ENCODE measurements at places on chromosomes 6 and 20.

DNA sequence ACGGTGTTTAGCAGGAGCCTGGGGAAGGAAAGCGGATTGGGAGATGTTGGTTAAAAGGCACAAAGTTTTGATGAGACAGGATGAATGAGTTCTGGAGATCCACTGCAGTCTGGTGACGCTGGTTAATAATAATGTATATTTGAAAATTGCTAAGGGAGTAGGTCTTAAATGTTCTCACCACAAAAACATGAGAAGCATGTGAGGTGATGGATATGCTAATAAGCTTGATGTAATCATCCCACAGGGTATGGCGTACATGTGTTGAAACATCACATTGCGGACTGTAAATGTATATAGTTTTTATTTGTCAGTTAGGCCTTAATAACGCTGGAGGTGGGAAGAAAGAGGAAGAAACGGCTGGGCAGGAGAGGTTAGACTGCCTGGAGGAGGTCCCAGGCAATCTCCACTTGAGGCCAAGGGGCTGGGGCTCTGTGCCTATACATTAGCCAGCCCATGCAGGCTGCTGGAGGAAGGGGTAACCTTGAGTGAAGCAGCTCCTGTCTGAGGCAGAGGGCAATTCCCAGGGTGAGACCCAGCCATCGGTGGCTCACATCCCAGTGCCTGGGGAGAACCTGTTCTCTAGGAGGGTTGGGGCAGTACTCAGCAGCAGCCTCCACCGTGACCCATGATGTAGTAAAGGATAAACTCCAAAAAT is 188.2 kb upstream of the QKI start:
- DNase-seq = no peak

DNA sequence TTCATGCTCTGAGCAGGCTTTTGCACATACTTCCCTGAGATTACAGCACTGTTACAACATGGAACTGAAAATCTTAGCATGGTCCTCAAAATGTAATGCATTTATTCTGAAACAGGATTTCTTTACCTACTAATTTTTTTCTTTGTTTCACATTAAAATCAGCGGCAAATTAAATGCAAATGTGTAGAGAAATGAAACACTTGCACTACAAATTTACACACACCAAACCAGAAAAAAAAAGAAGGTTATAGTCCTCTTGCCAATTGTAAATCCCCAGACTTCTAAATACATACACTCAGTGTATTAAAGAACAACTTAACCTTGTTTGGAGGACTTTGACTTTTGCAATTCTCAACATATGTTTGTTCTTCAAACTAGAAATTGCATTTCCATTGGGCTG is 210.9 kb upstream of the TBX18 start:
- no peak for DNase-seq

- DNase-seq = no peak
Observed at GRCh38 chr6:18527836-18528743, 140.9 kb downstream of the RNF144B start.

- DNase-seq = no peak
Observed at GRCh38 chr6:161838306-161839035, 564.6 kb upstream of the AGPAT4 start.

- DNase-seq = no peak
Observed at GRCh38 chr6:74956559-74957428, 249.1 kb downstream of the COL12A1 start.

DNA sequence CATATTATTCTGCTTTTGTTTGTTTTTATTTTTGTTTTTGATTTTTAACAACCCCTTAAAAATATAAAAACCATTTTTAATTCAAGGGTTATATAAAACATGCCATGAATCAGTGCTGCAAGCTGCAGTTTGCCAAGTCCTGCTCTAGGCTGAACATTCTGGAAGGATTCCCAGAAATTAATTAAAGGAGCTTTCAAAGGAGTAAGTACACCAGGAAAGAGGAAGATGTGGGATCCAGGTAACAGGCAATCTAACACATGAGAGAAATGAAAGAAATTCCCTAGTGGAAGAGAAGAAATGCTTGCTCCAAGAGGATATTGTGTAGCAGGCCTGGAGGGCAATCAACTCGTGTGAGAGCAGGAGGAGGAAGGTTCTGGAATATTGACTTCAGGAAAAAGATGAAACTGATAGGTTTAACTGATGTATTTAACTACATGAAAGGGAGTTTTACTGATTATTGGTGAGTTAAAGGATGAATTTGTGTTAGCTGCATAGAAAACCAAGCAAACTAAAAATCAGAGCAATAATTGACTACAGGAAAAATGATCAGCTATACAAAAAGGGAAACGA is 146.0 kb upstream of the PHACTR1 start:
- DNase-seq = no peak

- DNase-seq = no peak
Observed at GRCh38 chr6:129317931-129318820, 391.8 kb downstream of the ARHGAP18 start.

DNA sequence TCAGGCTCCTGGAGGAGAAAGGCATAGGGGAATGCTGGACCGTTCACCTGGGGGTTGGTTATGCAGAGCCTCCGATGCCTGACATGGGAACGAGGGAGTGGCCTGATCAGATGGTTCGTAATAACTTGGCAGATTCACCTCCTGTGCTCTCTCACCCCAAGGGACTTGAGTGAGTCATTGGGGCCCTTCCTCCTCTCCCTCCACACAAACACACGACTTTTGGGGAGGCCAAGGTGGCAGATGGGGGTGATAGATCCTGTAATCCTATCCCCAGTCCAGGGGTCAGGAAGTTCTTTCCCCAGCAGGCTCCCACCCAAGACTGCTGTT is 45.6 kb upstream of the ARFGEF2 start:
- DNase-seq = no peak

All from CD4-positive, alpha-beta T cell treated with Interleukin-21 for 1 hour (primary cell).